ENCODE measurements at places on chromosomes 5 and 9.

- DNase-seq = no peak
Measured at GRCh38 chr9:101716629-101717028, 21.8 kb downstream of the GRIN3A start.

- DNase-seq = no peak
Measured at GRCh38 chr5:159120446-159120845, 20.7 kb upstream of the EBF1 start.

- no peak for DNase-seq
Measured at GRCh38 chr5:8386719-8387288, 517.9 kb downstream of the MTRR start.

DNA sequence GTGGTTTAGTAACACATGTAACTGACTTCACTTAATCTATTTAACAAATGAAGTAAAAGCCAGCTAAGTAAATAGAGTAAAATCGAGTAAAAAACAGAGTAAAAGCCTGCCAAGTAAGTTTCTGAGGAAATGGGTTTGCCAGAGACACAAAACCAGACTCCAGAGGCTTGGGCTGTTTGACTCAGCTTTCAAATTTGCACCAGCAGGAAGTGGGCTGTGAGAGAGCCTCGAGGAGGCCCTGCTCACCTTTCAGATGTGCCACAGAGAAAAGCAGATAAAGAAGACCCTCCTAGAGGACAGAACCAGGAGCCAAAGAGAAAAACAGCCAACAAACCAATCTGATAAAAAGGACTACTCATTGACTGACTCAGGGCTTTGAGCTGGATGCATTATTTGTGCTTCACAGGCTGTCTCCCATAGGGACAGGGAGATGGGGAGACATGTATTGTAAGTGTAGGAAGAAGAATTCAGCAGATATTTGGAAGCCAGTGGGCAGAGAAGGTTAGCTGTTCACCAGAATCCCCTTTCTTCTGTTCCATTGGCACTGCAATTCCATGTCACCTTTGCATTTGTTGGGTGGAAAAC, 14.4 kb upstream of the AMACR start:
- DNase-seq = no peak

DNA sequence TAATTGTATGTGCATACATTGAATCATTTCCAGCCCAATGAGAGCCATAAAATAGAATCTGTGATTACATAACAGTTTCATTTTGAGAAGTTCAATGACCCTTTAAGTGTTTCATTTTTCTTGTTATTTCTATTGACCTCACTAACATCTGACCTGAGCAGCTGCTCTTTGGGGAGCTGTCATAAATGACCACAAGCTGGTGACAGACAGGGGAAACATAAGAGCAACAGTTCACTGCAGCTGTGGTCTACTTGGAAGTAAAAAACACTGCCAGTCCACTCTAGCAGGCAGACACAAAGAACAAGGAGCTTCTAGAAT, 265.4 kb downstream of the DTWD2 start:
- DNase-seq = no peak

GRCh38 chr9:19372567-19372966, 7.5 kb downstream of the RPS6 start:
- DNase-seq = no peak

GRCh38 chr5:167296066-167296465, 995.4 kb upstream of the WWC1 start:
- DNase-seq = no peak

- DNase-seq = no peak
Measured at GRCh38 chr9:2106666-2107065, 91.5 kb downstream of the SMARCA2 start.

- no peak for DNase-seq
Measured at GRCh38 chr5:64666078-64666477, 24.2 kb upstream of the SHISAL2B start.

- DNase-seq = no peak
Measured at GRCh38 chr5:64100203-64100602, 65.4 kb upstream of the RNF180 start.

- no peak for DNase-seq
Measured at GRCh38 chr5:106171132-106171531, 1499.6 kb downstream of the EFNA5 start.

DNA sequence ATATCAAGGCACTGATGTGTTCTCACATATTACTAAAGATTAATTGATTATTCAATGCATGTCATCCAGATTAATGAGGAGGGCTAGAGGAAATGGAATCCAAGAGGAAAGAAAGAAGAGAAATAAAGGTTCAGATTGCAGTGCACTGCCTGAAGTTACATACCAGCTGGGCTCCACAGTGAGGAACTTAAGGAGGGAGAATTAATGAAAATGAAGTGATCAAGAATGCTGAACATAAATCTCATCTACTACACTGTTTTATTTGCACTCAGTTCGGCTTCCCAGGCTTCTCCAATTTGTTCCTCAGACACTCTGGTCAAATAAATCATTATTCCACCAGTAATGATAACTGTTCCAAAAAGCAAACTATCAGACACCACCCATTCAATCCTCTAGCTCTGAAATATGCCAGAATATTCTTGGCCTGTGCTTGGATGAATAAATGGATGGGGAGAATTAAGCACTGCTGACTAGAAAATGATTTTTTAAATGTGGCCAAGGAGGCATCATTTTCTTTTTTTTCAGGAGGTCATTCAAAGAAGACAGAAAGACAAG, 88.6 kb upstream of the FBN2 start:
- no peak for DNase-seq

- DNase-seq = no peak
Measured at GRCh38 chr5:140312791-140313189, 9.9 kb upstream of the PFDN1 start.

- no peak for DNase-seq
Measured at GRCh38 chr9:111003182-111003581, 35.1 kb downstream of the LPAR1 start.

DNA sequence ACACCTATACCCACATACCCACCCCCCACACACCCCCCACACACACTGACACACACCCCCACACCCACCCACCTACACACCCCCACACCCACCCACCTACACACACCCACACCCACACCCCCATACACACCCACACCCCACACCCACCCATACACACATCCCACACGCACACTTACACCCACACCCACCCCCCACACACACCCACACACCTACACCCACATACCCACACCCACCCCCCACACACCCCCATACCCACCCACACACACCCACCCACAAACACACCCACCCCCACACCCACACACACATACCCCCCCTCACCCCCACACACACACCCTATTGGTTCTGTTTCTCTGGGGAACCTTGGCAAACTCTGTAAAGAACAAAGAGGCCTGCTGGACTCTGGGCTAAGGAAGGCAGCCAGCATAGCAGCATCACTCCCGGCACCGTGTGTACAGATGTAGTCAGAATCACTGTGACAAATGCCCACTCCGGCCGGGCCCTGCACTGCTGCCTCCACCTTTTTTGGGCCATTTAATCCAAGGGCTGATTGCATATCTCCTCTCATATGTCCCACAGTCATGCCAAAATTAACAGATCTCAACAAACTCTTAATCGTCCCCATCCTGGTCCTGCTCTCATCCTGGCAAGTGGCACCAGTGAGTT, 42.3 kb downstream of the COL23A1 start:
- no peak for DNase-seq
